Omental fat pad (tissue), 4 donors: ENCODE measurements at places on chromosomes 13 and 19.
A peak's percentile ranks its signal among the peaks of the same experiment; 100 is the strongest.

DNA sequence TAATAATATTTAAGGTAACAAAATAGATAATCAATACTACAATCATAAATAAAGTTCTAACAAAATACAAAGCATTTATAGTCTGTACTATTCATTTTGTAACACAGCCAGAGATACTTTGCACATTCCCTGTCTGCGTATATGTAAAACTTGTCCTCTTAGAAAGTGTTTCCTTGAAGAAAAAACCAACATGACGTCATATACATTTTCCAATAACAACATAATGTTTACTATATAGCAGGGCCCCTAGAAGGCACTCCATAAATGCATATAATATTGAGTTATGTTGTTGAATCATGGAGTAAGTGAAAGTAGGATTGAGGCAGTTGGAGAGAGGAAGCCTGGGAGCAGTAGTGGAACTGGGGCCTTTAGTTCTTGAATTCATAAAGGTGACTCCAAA lies 371.4 kb upstream of the HTR2A start:
- no peak for DNase-seq

GRCh38 chr13:112831801-112832200 lies 137.2 kb upstream of the MCF2L start:
- no peak for DNase-seq

GRCh38 chr13:24450530-24450929 lies 62.0 kb downstream of the PARP4 start:
- DNase-seq = no peak

DNA sequence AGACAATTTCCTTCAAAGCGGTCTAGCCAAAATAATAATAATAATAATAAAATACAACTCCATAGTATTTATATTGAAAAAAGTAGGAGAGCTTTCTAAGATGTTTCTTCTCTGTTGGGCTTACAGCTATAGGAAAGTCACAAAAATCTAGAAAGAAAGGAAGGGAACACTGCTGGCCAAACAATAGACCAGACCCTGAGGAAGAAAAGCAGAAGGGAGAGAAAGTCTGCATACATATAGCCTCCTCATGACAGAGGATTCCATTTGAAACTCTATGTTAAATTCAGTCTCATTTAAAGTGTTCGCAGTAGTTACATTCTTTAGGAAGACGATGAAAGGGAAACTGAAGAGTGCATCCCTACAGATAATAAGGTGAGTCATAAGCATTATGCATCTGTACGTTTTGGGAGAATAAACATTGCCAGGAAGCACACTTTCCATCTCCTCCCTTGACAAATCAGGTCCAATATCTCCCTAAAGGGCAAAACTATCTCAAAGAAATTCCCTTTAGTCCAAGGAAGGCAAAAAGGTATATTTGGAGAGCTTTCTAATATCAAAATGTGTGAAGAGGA lies 86.5 kb downstream of the PCDH9 start:
- no peak for DNase-seq

DNA sequence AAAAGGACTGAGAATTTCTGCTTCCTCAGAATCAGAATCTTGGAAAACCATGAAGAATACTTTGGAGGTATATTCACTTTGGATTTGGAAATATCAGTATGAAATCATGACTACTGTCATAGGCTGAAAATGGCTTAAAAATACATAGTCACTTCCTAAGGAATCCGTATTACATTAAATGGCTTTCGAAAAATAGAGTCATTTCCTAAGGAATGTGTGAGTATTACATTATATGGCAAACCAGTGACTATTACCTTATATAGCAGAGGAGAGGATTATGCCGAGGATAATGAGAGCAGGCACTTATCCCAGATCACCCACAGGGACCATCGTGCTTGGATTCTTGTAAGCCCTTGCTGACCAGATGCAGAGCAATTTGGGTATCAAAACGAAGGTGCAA lies 1471.8 kb downstream of the EFNB2 start:
- no peak for DNase-seq

DNA sequence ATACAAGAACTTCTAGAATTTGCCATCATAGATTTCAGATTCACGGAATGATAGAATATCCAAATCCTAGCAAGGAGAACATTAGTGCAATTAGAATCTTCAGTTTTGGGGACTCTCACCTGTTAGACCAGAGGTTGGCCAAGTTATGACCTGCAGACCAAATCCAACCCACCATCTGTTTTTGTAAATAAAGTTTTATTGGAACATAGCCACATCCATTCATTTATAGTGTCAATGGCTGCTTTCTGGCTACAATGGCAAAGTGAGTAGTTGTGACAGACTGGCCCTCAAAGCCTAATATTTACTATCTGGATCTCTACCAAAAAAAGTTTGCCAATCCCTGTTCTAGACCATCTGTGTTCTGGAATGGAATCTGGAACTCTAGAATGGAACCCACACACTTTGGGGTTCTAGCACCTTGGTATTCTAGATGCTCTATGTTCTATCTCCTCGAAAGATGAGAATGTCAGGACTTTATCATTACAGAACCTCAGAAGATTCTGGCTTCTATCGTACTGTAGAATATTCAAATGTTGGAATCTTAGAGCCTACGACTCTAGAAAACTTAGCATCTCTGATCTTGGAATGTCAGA lies 2.5 kb downstream of the KPTN start:
- no peak for DNase-seq

DNA sequence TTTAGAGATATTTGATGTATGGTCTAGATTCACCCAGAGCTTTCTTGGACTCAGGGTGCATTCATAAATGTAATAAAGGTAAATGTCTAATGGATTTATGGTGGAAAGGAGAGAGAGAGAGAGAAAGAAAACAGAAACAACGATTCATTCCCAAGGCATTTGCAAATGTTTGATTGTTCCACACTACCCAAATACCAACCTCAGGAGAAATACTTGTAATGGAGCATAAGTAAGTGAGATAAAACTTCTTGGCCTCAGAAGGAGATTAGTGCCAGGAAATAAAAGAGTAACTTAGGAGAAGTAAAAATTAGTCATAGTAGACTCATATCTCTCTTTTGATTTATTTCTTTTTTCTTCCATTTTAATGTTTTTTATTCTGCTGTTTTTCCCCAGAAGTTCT lies 40.6 kb upstream of the DGKH start:
- DNase-seq = no peak

DNA sequence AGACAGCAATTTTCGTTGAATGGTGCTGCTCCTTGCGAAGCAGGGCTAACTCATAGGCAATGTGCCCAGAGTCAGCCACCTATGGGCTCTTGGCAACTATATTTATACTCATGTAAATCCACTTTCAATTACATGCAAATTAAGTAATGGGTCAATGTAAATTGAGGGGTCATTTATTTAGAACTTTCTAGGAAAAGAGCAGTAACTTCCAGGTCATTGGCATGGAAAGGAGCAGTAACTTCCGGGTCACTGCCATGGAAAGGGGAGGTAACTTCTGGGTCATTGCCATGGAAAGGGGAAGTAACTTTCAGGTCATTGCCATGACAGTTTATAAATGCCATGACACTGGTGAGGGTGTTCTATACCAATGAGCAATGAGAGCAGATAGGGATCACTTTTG lies 11.6 kb downstream of the KLK4 start:
- no peak for DNase-seq

DNA sequence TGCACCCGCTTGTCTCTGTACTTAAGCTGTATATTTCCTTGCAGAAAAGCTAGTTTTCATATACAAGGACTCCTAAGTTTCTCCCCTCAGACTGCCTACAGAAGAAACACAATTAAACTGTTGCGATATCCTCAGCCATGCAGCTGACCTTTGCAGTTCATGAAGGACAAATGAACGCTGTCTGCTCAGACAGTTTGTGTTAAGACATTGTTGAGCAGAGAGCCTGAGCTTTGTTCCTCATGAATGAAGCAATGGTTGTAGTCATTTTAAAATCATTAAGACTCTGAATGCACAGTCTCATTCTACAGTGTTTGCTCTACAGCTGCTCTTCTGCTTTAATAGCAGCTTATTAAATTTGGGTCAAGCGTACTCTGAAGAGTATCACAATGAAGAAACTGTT lies 23.2 kb upstream of the MAB21L1 start:
- no peak for DNase-seq

DNA sequence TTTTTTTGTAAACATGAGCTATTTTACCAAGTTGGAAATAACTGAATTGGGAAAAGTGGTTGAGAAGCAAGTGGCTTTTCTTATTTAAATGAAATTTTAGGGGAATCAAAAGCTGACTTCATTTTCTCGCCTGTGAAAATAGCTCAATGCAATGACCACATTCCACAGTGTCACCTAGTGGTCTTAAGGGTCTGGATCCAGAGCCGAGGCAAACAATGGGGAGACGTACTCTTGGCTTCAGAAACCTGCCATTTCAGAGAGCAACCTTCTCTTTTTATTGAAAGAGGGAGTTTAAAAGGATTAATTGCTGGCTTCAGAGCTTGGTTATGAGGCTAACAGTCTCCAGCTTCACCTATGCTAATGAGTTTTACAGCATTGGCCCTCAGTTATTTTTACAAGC lies 39.7 kb upstream of the RXFP2 start:
- DNase-seq = no peak

DNA sequence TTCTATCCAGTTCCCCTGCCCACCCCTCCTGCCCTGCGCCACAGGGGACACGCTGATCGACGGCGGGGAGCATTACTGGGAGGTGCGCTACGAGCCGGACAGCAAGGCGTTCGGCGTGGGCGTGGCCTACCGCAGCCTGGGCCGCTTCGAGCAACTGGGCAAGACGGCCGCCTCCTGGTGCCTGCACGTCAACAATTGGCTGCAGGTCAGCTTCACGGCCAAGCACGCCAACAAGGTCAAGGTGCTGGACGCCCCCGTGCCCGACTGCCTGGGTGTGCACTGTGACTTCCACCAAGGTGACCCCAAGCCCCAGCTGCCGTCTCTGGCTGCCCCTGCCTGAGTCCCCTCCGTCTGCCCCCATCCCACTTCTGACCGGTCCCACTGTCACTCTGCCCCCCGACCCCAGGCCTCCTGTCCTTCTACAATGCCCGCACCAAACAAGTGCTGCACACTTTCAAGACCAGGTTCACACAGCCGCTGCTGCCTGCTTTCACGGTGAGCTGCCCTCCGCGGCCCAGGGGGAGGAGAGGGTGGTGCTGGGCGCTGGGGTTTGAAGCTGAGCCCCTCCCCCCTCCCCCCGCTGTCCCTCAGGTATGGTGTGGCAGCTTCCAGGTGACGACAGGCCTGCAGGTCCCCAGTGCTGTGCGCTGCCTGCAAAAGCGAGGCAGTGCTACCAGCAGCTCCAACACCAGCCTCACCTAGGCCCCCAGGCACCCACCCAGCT lies 15.5 kb downstream of the STAP2 start:
- DNase-seq = no peak

GRCh38 chr13:113554333-113554700 lies 30.2 kb upstream of the TFDP1 start:
- DNase-seq = no peak

- DNase-seq = no peak
Measured at GRCh38 chr13:114067886-114068651, 64.4 kb downstream of the RASA3 start.

DNA sequence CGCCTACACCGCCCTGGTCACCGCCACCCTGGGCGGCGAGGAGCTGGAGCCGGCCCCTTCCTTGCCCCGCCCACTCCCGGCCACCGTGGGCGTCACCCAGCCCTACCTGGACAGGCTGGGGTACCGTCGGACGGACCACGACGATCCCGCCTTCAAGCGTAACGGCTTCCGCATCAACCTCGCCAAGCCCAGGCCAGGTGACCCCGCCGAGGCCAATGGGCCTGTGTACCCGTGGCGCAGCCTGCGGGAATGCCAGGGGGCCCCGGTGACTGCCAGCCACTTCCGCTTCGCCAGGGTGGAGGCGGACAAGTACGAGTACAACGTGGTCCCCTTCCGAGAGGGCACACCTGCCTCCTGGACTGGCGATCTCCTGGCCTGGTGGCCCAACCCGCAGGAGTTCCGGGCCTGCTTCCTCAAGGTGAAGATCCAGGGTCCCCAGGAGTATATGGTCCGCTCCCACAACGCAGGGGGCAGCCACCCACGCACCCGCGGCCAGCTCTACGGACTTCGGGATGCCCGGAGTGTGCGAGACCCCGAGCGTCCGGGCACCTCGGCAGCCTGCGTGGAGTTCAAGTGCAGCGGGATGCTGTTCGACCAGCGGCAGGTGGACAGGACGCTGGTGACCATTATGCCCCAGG lies 7.0 kb downstream of the CILP2 start:
- no peak for DNase-seq

- DNase-seq = no peak
Measured at GRCh38 chr19:372306-372890, 27.8 kb upstream of the MIER2 start.

DNA sequence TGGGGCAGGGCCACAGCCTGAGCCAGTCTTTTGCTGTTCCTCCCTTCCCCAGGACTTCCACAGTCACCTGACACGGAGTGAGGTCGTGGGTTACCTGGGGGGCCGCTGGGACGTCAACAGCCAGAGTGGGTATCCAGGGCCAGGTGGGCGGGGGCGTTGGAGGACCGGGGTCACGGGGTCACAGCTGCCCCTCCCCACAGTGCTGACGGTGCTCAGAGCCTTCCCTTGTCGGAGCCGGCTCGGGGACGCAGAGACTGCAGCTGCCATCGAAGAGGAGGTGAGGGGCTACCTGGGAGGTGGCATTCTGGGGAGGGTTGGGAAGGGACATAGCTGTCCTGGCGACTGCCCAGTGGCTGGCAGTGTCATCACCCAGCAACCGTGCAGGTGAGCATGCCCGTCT lies 11.5 kb downstream of the MPND start:
- DNase-seq = no peak

DNA sequence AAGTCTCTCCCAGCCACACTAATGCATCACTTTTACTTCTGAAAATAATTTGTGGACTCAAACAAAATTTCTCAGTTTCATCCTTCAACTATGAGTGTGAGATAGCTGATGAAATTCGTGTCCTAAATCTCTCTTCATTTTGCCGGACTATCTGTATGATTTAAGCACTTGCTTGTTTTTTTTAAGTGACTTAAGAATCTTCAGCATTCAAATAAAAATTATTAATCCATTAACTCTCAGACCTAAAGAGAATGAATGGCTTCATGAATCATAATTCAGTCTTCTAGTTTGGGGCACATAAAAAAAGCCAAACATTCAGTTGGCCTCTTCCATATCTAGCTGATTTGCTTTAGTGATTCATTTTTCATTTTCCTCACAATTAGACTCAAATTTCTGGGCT lies 579.5 kb downstream of the DCT start:
- DNase-seq = no peak

GRCh38 chr19:3047496-3048189 lies 14.7 kb downstream of the TLE5 start:
- peak; percentile 61 for DNase-seq

- no peak for DNase-seq
Measured at GRCh38 chr13:36072152-36072935, 58.8 kb downstream of the DCLK1 start.

GRCh38 chr13:103275722-103276121 lies 209.5 kb upstream of the SLC10A2 start:
- no peak for DNase-seq
